CD4-positive, alpha-beta T cell treated with Interferon alpha-2 for 1 hour (primary cell): ENCODE measurements at places on chromosomes 13 and 19.
A peak's percentile ranks its signal among the peaks of the same experiment; 100 is the strongest.

GRCh38 chr13:47337781-47338507 lies 441.1 kb upstream of the HTR2A start:
- DNase-seq, result no peak

GRCh38 chr19:51514866-51515481 lies 13.4 kb upstream of the SIGLEC12 start:
- DNase-seq, result peak; percentile 60

- DNase-seq, result peak; percentile 44
These were observed 59.1 kb upstream of the GPR183 start for GRCh38 chr13:99366075-99366987.

- DNase-seq, result peak; percentile 17
These were observed 1438.1 kb downstream of the UQCRFS1 start for GRCh38 chr19:27774827-27775226.

DNA sequence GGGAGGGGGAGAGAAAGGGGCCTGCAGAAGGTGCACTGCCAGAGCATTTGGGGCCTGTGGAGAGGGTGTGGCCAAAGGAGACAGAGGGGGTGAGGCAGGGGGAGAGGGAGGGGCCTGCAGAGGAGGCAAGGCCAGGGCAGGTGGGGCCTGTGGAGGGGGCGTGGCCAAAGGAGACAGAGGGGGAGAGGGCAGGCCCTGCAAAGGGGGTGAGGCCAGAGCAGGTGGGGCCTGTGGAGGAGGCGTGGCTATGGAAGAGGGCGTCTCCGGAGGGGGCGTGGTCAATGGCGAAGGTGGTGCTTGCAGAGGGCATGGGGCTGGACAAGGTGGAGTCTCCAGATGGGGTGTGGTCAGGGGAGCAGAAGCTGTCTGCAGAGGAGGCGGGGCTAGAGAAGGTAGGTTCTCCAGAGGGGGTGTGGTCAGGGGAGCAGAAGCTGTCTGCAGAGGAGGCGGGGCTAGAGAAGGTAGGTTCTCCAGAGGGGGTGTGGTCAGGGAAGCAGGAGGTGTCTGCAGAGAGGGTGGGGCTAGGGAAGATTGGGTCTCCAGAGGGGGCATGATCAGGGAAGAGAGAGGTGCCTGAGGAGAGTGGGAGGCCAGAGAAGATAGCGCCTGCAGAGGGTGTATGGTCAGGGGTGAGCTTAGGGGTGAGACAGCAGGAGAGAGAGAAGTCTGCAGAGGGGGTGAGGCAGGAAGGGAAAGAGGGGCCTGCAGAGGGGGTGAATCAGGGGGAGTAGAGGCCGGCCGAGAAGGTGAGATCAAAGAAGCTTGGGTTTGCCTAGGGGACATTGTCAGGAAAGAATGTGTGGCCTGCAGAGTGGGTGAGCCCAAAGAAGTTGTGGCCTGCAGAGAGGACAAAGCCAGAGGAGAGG lies 3.4 kb downstream of the PRR36 start:
- peak; percentile 63 for DNase-seq

- no peak for DNase-seq
These were observed 29.3 kb upstream of the ATP1A3 start for GRCh38 chr19:42023121-42023942.

DNA sequence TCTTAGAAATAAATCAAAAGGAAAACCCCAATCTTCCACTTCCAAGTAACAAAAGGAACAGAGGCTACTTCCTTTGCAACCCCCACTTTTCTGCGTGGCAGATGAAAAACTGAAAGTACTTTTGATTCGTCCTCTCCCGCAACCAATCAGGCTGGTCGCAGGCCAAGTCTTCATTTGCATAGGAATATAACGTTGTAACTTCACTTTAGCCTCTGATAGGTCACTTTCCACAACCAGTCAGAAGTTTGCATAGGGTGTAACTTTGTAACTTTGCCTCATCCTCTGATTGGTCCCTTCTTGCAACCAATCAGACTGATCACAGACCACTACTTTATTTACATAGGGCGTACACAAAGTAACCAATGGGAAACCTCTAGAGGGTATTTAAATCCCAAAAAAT lies 37.2 kb downstream of the TGDS start:
- peak; percentile 45 for DNase-seq

GRCh38 chr13:62067821-62068220 lies 652.2 kb upstream of the PCDH20 start:
- no peak for DNase-seq

- no peak for DNase-seq
These were observed 14.6 kb downstream of the CBLC start for GRCh38 chr19:44792281-44792680.

- DNase-seq, result no peak
These were observed 56.8 kb downstream of the RAP2A start for GRCh38 chr13:97490702-97491307.

- no peak for DNase-seq
These were observed 308.1 kb downstream of the COG6 start for GRCh38 chr13:39963612-39964011.

- no peak for DNase-seq
These were observed 337.7 kb downstream of the DNAJC15 start for GRCh38 chr13:43360892-43361610.

GRCh38 chr19:5253406-5254110 lies 87.1 kb downstream of the PTPRS start:
- no peak for DNase-seq

DNA sequence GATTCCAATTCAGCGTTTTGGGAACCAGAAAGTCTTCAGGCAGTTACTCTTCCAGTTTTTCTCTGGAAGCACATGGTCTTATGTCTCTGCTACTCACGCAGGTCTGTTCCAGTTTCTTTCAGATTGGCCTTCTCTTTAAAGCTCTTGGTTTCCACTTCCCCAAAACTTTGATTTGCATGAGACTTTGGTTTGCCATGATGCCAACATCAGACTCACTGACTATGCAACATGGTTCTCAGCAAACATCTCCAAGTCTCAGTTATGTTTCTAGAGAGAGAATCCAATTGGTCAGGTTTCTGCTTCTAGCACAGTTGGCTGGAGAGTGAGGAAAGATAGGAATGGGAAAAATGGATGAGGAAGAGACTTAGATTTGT lies 3.1 kb downstream of the AKAP11 start:
- DNase-seq, result no peak

DNA sequence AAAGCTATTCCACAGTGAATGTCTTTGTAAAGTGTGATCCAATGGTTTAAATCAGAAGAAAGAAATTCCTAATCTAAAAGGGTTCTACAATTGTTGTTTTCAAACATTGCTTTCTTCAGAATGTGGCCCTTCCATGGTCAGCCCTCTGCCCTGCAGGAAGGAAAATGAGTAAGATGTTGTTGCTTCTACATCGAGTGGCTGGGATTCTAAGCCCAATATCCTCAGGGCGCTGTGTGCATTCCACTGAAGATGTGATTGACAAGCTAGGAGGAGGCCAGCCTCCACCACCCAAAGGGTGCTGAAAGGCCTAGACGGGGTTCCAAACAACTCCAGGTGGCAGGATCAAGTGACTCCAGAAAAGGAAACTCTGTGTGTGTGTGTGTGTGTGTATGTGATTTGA lies 316.9 kb upstream of the TSHZ3 start:
- DNase-seq, result no peak

DNA sequence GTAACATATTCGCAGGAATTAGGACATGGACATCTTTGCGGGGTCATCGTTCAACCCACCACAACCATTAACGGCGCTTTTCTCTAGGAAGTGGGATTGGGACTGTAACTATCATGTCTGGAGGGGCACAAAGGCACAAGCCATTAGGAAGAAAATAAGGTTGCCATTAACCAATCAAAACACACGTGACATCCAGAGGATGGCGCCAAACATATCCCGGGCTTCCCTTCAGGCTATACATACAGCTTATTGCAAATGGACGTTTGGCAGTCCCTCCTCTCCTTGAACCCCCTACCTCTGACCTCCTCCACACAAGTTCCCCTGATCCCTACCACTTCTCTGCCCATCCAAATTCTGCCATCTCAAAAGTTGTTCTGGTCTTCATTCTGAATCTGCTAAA lies 26.6 kb upstream of the GSX1 start:
- no peak for DNase-seq
